Lower lobe of right lung (tissue), 2 donors: ENCODE measurements at places on chromosomes 2 and 18.
A peak's percentile ranks its signal among the peaks of the same experiment; 100 is the strongest.

- DNase-seq, result no peak
Observed at GRCh38 chr2:136107051-136108033, 10.6 kb downstream of the CXCR4 start.

DNA sequence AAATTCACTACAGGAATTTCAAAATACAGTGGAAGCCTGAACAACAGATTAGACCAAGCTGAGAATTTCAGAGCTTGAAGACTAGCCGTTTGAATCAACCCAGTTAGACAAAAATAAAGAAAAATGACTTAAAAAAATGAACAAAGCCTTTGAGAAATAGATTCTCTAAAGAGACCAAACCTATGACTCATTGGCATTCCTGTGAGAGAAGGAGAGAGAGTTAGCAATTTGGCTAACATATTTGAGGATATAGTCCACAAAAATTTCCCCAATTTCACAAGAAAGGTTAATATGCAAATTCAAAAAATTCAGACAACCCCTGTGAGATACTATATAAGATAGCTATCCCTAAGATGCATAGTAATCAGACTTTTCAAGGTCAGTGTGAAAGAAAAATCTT lies 78.0 kb downstream of the MYO3B start:
- no peak for DNase-seq

DNA sequence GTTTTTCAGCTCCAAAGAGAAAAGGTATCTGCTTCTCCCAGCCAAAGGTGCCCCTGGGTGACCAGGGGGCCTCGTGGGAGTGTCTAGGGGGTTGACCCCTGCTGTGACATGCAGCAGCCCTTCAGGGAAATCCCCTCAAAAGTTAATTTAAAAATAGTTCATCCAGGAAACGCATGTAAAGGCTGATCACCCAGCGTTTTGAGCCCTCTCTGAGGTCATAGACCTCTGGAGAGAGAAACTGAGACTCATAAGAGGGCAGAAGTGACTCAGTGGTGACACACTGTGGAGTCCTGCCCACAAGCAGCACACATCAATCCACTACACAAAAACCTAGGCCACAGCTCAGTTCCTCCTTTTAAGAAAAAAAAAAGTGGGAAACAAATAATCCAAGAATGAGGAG lies 11.9 kb downstream of the GAL3ST2 start:
- DNase-seq, result no peak

DNA sequence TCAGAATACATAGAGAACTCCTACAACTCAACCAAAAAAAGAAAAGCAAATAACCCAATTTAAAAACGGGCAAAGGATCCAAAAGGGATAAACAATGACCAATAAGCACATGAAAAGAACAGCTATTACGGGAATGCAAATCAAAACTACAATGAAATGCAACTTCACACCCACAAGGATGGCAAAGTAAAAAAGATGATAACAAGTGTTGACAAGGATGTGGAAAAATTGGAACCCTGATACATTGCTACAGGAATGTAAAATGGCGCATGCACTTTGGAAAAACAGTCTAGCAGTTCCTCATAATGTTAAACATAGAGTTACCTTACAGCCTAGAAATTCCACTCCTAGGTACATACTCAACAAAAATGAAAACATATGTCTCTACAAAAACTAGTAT lies 4.7 kb downstream of the EXOC6B start:
- DNase-seq, result no peak

- DNase-seq, result no peak
Observed at GRCh38 chr2:224723586-224724217, 7.5 kb upstream of the CCDC195 start.

DNA sequence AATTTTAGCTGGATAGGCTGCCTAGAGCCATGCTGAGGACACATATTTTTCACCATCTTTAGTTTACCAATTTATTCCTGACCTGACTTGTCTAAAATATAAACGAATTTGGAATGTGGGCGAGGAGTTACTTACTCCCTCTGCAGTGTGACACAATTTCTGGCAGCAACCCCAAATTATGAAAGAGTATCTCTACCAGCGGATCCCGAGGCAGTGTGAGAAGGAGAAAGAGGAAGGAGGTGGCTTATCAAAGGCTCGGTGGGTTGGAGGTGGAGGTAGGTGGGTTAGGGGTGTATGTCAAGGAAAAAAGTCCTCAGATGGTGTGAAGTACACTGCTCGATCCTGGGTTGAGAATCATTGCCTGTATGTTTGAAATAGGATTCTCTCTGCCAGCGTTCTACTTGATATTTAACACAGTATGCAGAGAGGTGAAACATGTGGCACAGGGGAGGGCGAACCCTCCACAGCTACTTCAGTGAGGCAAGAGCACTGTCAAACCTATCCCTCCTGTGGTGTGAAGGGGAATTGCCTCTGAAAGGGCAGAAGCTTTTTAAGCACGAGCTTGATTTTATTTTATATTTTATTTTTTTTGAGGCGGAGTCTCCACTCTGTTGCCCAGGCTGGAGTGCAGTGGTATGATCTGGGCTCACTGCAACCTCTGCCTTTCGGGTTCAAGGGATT lies 76.0 kb downstream of the RFTN2 start:
- no peak for DNase-seq

DNA sequence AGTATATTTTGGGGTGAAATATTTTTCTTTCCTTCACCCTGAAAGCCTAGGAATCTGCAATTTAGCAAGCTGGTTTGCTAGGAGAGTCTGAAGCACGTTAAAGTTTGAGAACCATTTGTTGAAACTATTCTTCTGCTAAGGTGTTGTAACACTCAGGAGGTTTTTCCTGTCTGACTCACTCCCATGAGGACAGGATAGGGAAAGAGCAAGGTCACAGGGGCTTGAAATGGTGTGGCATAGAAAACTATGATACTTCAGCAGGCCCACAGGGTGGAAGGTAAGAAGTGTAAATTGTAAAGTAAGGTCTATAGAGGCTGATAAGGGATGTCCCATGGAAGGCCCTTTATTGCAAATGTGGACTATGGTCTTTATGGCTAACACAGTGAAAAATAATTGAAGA lies 177.7 kb upstream of the ZC3H15 start:
- DNase-seq, result no peak

DNA sequence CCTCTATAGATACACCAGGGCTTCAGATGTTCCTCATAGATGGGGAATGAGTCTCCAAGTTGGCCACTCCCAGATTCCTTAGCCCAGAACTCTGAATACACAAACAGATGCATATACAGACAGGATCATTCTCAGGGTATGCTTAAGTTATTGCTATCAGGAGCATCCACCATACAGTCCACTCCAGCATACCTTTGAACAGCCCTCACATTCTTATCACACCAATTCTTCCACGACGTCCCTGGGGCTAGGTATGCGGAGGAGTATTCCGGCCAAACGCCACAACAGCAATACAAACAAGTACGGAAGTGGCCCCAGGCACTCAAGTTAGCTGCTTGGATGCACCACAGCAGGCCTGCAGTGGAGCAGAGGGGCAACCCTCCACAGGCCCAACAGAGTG lies 312.5 kb upstream of the CHAC2 start:
- DNase-seq, result peak; percentile 46

GRCh38 chr2:148704247-148704646 lies 59.7 kb downstream of the EPC2 start:
- no peak for DNase-seq

GRCh38 chr18:45221363-45221762 lies 393.9 kb upstream of the SLC14A2 start:
- no peak for DNase-seq

- DNase-seq, result no peak
Observed at GRCh38 chr2:176817061-176817565, 395.5 kb upstream of the HNRNPA3 start.

DNA sequence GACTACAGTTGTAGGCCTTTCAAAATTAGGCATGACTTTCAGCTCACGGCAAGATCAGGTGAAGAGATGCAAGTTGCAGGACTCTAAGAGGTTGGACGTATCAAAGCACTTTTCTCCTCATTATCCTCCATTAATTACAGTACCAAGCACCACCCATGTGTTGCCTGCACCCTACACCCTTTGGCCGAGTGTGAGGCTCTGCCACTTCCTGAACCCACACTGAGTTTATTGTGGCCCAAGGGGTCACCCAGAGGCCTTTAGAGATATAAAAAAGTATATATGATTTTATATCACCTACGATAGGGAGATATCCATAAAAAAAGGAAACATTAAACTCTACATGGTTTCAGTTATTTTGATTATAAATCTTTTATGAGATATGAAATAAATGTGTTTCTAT lies 2.8 kb downstream of the UGT1A8 start:
- DNase-seq, result no peak

DNA sequence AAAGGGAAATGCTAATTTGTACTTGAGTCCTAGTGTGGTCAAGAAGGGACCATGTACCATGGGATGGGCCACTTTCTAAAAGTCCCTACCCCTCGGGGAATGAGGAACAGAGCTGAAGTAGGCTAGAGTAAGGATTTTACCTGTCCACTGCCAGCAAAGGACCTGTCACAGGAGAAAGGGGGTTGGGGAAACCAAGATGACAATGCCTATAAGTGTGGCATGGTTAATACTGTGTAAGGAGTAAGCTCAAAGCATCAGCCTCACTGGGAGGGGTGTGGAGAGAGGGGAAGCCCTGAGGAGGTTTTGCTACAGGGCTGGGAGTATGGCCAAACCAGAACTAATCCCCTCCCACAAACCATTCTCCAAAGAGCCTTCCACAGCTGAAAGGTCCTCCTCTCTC lies 15.8 kb downstream of the GKN2 start:
- no peak for DNase-seq

GRCh38 chr2:148861367-148861766 lies 13.7 kb upstream of the KIF5C start:
- no peak for DNase-seq

DNA sequence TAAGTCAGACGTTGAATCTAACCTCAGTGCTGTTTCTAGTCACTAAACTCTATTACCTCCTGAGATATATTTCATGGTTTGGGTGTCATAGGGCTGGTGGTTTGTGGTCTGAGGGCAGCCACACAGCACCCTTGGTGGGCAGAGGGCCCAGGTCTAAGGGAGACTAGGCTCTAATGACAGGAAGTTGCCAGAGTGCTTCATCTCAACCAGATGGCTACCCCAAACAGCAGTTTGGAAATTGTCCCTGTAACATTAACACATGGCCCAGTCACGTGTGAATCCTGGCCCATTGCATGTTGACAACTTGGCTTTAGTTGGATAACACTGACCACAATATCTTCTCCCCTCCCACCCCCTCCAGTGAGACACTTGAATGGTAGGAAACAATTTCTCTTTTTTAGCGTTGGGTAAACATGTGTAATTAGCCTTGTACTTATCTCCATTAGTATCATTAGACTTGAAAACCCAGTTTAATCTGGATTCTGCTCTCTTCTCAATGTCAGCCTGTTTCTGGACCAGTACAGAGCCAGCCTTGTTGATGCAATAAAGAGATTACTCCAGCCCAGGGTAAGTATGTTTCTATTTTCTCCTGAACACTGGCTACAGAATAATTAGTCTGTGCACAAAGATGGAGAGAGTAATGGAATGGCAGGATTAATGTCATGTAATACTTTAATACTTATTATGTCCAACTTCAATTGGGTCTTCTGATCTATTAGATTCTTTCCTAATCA lies 187.8 kb upstream of the SIX3 start:
- DNase-seq, result no peak
